ENCODE measurements at places on chromosomes 1 and 21.

DNA sequence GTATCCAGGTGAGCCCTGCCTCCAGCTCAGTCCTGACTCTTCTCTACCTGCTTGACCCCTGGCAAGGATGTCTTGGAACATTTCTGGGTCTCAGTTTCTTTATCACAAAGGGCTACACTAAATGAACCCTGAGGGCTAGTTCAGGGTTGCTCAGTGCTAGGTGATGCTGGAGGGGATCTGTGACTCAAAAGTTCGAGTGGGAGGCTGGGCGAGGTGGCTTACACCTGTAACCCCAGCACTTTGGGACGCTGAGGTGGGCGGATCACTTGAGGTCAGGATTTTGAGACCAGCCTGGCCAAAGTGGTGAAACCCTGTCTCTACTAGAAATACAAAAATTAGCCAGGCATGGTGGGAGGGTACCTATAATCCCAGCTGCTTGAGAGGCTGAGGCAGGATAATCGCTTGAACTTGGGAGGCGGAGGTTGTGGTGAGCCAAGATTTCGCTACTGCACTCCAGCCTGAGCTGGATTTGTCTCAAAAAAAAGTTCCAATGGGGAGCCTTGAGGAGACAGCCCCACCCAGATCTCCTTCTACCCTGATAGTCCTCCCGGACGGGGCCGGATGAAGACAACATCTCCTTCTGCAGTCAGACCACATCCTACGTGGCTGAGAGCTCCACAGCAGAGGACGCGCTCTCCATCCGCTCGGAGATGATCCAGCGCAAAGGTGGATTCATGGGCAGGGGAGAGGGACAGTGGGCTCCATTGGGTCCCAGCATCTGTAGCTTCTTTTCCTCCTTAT is 48.9 kb downstream of the YARS1 start:
- DNase-seq = no peak

- no peak for DNase-seq
Observed at GRCh38 chr1:145706086-145706664, 993 bp downstream of the PDZK1 start.

GRCh38 chr1:186819563-186819962 is 9.2 kb upstream of the PLA2G4A start:
- no peak for DNase-seq

GRCh38 chr1:145858238-145858900 is 512 bp downstream of the PIAS3 start:
- DNase-seq = no peak

GRCh38 chr1:165381745-165382505 is 25.4 kb upstream of the LMX1A start:
- DNase-seq = no peak

- no peak for DNase-seq
Observed at GRCh38 chr1:223531742-223532341, 133.7 kb downstream of the CAPN8 start.

GRCh38 chr1:183039985-183040447 is 16.8 kb downstream of the LAMC1 start:
- DNase-seq = no peak

GRCh38 chr1:8015036-8015808 is 10.9 kb downstream of the ERRFI1 start:
- DNase-seq = no peak

GRCh38 chr1:164754088-164754600 is 195.2 kb downstream of the PBX1 start:
- no peak for DNase-seq
